ENCODE measurements at places on chromosomes 1 and 21.

GRCh38 chr1:183310753-183311479 lies 107.3 kb downstream of the NMNAT2 start:
- DNase-seq, result no peak

- DNase-seq, result no peak
Observed at GRCh38 chr1:10726355-10726754, 70.1 kb downstream of the CASZ1 start.

DNA sequence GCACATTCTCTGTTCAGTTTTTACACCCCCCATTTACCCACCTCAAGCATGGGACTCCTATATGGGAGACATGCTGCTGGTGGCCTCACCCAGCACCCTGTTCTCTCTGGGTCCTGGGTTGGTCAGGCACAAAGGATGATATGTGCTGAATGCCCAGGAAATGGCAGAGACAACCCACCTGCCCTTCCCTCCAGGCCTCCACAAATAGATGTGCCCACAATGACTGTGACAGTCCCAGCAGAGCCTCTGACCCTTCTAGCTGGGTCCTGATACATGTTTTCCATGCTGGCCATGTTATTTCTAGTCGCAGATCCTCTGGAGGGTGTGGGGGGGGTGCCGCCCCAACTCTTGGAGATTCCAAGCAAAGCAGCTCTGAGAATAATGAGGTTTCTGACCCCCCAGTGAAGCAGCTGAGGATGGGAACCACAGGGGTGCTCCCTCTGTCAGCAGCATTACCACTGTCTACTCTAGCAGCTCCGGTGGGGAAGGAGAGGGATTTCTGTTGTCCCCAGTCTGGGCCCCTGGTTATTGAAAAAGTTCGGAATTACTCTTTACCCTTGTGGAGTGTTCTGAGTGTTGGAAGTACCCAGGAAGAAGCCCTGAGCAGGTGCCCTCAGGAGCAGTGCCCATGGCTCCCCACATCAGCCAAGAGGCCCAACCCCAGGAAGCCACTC lies 1.2 kb upstream of the CCDC28B start:
- DNase-seq, result no peak

- no peak for DNase-seq
Observed at GRCh38 chr1:107141491-107142126, 770 bp downstream of the NTNG1 start.

GRCh38 chr1:61819421-61819820 lies 77.1 kb downstream of the PATJ start:
- DNase-seq, result no peak

GRCh38 chr21:33883118-33883517 lies 32.5 kb downstream of the ATP5PO start:
- DNase-seq, result no peak

DNA sequence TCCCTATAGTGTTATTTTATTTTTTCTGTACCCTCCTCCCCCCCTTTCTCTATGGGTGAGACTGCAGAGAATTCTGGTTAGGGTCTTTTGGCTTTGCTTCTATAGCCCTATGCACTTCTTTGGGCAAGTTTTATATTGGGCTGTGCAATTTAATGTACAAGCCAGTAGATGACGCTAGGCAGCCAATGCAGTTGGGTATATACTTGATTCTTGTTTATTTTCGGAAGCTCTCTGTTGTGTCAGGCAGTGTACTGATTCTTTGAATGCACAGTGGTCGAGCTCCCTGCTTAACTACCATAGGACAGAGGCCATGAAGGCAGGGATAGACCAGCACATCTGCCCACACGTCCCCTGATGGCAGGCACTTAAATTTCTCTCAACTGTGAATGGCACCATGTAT lies 34.1 kb upstream of the GPR52 start:
- no peak for DNase-seq

DNA sequence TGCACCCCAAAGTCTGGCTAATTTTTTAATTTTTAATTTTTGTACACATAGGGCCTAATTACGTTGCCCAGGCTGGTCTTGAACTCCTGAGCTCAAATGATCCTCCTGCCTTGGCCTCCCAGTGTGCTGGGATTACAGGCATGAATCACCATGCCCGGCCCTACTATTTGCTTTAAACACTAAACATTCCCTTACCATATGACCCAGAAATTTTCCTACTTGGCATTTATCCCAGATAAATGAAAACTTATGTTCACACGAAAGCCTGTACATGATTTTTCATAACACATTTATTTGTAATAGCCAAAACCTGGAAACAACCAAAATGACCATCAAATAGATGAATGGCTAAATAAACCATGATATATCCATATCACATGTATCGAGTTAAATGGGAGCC lies 35.8 kb downstream of the NDUFS5 start:
- no peak for DNase-seq

DNA sequence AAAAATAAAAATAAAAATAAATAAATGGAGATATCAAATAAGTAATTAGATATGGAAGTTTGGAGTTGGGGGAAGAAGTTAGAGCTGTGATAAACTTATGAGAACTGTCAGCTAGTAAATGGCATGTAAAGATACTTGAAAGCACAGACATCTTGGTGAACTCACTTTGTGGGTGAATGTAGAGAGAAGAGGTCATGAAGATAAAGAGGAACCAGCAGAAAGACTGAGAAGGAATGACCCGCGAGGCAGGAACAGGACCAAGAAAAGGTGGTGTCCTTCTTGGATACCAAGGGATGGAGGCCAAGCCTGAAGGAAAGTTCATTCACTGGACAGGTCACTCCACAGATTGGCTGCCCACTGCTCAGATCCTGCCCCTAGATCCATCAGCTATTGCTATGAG lies 4.7 kb upstream of the CAPZB start:
- DNase-seq, result no peak

Data from activated T-cell treated with anti-CD3 and anti-CD28 coated beads for 4 hours (primary cell).